Stimulated activated CD4-positive, alpha-beta T cell treated with anti-CD3 and anti-CD28 coated beads, TNF-alpha, amount 100 ng/mL, for 48 hours (primary cell): ENCODE measurements at places on chromosomes 13 and 19.

DNA sequence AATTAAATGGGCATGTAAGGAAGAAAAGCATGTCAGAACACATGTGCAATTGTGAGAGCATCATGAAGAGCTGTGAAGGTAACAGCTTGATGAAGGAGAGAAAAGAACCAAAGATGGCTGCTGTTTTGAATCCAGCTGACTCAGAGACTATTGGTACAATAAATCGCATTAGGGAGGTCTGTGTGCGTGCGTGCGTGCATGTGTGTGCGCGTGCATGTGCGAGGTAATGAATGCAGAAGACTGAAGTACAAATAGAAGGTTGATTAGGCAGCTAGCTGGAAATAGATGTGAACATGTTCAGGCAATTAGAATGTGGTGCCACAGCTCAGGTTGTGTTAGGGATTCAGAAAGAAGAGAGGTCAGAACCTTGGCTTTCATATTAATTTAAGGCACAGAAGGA is 440.5 kb downstream of the OXGR1 start:
- DNase-seq: no peak

- no peak for DNase-seq
Observed at GRCh38 chr19:3976495-3977241, 5.8 kb upstream of the DAPK3 start.

GRCh38 chr13:73131247-73131646 is 72.4 kb downstream of the KLF5 start:
- no peak for DNase-seq

- no peak for DNase-seq
Observed at GRCh38 chr13:66154354-66154753, 1075.8 kb downstream of the PCDH9 start.

DNA sequence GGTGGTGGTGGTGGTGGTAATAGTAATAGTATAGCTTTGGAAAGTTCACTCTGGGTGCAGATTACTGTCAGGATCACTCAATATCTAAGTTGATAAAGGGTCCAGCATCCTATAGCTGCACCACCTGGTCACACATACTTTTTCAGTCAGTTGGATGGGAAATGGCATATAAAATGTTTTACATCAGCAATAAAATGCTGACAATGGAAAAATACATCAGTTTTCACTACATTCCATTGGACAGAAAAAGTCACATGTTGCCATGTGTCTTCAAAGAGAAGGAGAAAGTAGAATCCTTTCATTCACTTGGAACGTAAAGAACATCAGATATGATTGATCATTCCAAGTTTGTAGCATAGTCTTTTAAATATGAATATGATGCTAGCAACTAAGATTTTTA is 481.4 kb downstream of the SLITRK6 start:
- no peak for DNase-seq

DNA sequence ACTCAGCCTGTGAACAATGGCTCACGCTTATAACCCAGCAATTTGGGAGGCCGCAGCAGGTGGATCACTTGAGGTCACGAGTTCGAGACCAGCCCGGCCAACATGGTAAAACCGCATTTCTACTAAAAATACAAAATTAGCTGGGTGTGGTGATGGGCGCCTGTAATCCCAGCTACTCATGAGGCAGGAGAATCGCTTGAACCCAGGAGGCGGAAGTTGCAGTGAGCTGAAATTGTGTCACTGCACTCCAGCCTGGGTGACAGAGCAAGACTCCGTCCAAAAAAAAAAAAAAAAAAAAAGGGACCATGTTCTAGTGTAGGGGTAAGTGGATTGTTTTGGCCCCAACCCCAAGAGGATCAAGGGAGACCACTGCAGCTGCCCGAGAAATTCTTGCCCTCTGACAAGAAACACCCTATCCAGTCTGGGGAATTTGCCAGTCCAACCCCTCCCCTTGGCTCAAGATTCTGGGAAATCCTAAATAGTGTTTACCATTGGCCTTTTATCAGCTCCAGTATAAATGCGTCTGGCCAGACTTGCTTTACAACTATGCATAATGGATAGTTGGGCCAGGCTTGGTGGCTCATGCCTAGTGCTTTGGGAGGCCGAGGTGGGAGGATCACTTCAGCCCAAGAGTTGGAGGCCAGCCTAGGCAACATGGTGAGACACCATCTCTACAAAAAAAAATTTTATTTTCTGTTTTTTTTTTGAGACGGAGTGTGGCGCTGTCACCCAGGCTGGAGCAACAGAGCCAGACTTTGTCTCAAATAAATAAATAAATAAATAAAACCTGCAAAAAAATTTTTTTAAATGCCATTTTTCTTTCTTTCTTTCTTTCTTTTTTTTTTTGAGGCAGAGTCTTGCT is 5.1 kb upstream of the DHDH start:
- DNase-seq: no peak

- DNase-seq: no peak
Observed at GRCh38 chr13:26485288-26485687, 72.2 kb upstream of the WASF3 start.

- no peak for DNase-seq
Observed at GRCh38 chr13:59996461-59996980, 167.2 kb downstream of the DIAPH3 start.

GRCh38 chr13:27634231-27634630 is 12.5 kb downstream of the POLR1D start:
- DNase-seq: no peak

DNA sequence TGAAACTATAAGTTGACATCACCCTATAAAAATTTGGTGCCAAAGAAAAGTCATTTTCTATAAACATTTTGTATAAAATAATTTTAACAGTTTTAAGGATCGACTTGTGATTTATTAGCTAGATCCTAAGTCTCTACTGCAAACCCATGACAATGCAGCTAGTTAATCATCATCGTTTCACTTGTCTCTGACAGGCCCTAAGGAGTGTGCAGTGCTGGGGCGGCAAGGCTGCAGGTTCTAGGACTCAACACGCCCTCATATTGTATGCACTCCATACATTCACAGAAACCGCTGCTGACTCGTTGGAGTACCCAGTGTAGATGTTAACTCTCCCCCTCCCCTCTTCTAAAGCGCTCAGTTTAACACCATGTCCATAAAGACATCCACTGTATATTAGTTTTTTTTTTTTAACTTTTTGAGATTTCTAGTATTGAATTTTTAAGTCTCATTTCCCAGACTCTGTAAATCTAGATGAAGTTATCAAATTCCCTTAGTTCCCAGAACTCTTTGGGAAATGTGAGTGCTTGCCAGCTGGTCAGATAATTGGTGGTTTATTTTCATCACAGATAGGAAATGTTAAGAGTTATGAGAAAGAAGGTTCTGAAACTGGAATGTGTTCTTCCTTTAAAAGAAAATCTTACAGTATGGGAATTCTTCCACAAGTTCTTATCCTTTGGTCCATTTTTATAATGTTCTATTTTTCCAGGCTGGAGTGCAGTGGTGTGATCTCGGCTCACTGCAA is 162.8 kb upstream of the RNF113B start:
- no peak for DNase-seq

GRCh38 chr19:8877854-8878705 is 45.9 kb downstream of the MBD3L1 start:
- no peak for DNase-seq

DNA sequence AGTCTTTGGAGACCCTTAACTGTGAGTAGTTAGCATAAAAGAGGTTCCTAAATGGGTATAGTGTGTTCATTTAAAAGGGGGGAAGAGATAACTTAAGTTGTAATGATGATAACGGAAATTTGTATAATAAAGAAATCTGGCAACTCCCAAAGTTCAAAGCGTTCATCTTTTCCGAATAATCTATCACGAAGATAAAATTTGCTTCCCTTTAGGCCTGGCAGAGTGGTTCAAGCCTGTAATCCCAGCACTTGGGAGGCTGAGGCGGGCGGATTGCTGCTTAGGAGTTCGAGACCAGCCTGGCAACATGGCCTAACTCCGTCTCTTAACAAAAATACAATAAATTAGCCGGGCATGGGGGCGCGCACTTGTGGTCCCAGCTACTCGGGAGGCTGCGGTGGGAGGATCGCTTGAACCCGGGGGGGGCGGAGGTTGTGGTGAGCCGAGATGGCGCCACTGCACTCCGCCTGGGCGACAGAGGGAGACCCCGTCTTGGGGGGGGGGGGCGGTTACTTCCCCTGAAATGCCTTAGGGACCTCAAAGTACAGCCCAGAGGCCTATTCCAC is 934 bp downstream of the N4BP2L2 start:
- DNase-seq: peak; percentile 9

GRCh38 chr19:45440873-45441654 is 17.3 kb upstream of the ERCC1 start:
- no peak for DNase-seq

GRCh38 chr19:37313335-37313627 is 57.6 kb upstream of the ZNF527 start:
- DNase-seq: no peak

- no peak for DNase-seq
Observed at GRCh38 chr19:57648331-57649003, 15.5 kb downstream of the ZNF211 start.

GRCh38 chr13:112067871-112068539 is 1.1 kb downstream of the SOX1 start:
- DNase-seq: no peak

GRCh38 chr19:58248886-58249285 is 20.2 kb downstream of the ZNF544 start:
- no peak for DNase-seq

GRCh38 chr19:39915848-39916215 is 18.6 kb downstream of the FCGBP start:
- DNase-seq: no peak

DNA sequence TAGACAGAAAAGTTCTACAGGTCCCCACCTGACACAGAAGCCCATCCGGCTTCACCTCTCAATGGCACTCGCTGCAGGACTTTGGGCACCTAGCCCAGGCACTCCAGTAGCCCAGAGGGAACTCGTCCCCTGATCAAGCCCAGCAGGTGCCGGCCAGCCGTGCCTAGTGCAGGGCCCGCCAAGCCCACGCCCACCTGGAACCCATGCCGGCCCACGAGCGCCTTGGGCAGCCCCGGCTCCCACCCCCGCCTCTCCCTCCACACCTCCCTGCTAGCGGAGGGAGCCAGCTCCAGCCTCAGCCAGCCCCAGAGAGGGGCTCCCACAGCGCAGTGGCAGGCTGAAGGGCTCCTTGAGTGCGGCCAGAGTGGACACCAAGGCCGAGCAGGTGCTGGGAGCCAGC is 268.8 kb downstream of the SLITRK1 start:
- DNase-seq: no peak

DNA sequence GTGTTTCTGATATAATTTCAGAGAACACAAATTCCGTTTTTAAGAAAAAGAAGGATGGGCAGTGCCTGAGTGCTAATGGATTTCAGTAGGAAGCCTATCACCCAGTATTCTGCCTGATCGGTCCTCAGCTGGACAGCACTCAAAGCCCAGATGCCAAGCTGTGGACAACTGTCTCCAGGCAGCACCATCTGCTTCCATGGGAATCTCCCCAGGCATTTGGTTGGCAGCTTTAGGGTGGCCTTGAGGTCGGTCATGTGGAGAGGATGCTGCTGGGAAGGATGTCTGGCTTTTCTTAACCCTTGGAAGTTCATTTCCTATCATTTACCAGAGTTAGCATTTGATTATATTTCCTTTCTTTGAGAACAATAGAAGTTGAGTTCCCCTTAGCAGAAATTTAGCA is 311.7 kb downstream of the TBC1D4 start:
- DNase-seq: no peak

GRCh38 chr19:38004186-38004520 is 97.1 kb downstream of the SIPA1L3 start:
- DNase-seq: no peak

DNA sequence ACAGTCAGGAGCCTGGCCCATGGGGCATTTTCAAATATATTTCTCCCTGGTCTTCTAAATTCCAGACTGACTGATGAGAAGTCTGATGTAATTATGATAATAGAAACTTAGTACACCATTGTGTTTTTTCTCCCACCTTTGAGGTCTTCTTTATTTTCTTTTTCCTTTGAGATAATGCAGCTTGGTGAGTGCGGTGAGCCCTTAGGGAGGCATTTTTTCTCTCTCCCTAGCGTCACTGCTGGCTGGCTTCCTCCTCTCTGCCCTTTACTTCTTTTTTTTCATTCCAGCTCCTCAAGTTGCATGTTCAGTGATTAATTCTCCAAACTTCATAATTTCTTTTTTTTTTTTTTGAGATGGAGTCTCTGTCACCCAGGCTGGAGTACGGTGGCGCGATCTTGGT is 12.8 kb upstream of the CDC42EP5 start:
- no peak for DNase-seq
